ENCODE measurements at places on chromosomes 12 and 14.

DNA sequence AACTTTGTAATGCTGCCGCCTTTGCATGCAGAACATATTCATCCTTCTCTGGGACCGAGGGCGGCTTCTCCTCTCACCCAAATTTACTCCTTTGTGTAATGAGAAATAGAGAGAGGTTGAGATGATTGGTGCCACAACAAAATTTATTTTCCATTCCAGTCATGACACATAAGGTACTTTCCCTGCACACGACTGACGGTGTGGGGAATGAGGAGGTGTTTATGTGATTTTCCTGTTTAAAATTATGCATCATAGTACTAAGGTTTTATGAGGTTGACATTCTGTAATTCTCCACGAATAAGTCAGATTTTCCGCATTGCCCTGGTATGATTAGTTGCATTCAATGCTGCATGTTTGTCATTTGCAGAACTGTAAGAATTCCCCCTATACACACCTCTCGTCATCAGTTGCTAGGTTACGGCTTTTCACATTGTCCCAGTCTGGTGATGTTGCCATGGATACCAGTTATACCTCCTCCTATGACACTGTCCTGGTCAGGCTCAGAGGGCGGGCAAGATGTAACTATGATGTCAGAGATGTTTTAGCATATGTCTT lies 23.1 kb downstream of the BICDL1 start:
- peak; percentile 30 for DNase-seq

DNA sequence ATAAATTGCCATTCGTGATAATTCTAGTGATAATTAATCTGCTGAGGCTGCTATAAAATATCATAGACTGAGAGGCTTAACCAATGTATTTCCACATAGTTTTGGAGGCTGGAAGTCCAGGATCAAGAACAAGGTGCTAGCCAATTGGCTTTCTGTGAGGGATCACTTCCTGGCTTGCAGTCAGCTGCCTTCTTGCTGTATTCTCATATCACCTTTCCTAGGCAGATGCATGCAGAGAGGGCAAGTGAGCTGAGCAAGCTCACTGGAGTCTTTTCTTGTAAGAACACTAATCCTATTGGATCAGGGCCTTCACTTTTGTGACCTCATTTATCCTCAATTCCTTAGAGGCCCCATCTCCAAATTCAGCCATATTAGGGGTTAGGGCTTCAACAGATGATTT lies 640.7 kb downstream of the DIO2 start:
- DNase-seq = no peak

DNA sequence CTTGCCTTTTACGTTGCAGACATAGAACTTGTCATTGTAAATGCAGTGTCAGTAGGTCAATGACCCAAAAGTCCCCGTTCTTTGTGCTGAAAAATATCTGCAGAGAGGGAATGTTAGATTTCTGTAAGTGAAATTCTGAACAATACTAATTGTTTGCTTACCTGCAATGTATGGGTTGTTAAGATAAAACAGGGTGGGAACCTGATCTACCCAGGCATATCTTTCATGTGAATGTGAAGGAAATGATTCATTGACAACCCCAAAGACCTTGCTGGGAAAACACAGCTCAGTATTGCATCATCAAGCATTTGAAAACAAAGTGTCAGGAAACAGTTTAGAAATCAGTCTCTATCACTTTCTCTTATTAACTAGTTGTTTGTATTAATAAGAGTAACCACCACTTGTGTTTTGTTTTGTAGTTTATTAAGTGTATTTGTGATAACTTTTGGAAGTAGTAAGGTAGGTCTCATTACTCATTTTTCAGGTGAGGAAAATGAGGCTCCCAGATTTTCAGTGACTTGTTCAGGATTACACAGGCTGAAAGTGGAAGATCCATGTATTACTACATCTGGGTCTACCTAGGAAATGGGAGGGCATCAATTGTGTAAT lies 57.9 kb upstream of the SLC38A2 start:
- DNase-seq = no peak

DNA sequence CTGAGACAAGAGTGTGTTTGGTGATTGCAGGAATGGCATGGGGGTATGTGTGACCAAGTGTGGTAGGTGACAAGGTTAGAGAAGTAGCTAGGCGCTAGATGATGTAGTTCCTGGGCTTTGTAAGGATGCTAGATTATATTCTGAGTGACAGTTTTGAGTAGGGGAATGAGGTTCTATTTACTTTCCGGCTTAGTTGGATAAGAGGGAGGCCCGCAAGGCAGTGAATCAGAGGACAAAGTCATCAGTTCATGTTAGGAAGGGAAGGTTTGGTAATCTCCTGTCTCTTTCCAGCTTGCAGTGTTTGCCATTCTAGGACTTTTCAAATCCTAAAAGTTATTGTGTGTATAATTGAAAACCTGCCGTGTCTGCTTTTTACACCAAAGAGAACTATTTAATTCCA lies 45.0 kb downstream of the CFAP54 start:
- no peak for DNase-seq

DNA sequence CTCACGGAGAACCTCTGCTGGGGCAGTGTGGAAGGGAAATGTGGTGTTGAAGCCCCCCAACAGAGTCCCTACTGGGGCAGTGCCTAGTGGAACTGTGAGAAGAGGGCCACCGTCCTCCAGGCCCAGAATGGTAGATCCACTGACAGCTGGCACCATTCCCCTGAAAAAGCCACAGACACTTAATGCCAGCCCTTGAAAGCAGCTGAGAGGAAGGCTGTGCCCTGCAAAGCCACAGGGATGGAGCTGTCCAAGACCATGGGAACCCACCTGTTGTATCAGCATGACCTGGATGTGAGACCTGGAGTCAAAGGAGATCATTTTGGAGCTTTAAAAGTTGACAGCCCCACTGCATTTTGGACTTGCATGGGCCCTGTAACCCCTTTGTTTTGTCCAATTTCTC lies 363.5 kb upstream of the PRICKLE1 start:
- no peak for DNase-seq

- DNase-seq = no peak
These were observed 39.0 kb downstream of the SLC25A21 start for GRCh38 chr14:37133284-37133913.

DNA sequence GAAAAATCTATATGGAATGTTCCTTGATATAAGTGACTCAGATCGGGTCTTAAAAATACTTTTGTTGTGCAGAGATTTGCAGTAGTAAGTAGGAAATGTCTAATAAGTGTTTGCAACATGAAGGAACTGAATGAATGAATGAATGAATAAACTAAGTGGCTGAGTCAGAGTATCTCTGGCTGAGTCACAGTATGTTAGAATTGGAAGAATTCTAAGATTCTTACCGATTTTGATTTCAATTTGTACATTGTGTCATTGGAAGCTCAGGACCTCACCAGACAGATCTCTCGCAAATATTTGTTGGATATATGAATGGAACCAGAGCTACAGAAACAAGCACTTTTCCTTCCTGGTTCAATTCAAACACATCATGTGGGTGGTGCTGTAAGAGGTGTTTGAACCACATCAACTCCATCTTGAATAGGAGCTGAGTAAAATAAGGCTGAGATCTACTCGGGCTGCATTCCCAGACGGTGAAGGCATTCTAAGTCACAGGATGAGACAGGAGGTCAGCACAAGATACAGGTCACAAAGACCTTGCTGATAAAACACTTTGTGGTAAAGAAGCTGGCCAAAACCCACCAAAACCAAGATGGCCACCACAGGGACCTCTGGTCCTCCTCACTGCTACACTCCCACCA lies 123.9 kb upstream of the FOXN3 start:
- DNase-seq = no peak

- no peak for DNase-seq
These were observed 47.6 kb upstream of the RBM19 start for GRCh38 chr12:114013575-114014345.

DNA sequence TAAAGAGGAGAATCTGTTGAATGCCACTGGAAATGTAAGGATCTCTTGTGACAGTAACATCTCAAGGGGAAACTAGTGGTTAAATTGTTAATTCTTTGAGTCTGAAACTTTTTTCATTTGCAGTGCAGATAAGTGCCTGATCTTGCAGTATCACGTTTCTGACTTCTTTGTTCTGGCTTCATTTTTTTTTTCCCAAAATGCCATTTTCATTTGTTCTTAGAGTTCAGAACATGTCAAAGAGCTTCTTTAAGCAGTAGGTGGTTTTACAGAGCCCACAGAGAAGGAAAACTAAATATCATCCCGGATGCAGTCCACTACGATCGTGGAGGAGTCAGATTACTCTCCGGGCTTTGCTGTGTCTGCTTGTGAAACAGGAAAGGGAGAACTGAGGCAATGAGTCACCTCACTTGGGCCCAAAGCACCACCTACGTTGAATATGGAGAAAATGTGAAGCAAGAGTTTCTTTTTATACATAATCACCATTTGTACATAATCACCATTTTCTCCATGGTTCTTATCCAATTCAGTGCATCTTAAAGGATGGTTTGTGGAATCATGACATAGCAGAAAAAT lies 43.9 kb downstream of the HMGA2 start:
- no peak for DNase-seq

GRCh38 chr12:52552055-52552454 lies 890 bp downstream of the KRT71 start:
- DNase-seq = no peak

GRCh38 chr14:44403193-44403592 lies 103.9 kb downstream of the FSCB start:
- DNase-seq = no peak

DNA sequence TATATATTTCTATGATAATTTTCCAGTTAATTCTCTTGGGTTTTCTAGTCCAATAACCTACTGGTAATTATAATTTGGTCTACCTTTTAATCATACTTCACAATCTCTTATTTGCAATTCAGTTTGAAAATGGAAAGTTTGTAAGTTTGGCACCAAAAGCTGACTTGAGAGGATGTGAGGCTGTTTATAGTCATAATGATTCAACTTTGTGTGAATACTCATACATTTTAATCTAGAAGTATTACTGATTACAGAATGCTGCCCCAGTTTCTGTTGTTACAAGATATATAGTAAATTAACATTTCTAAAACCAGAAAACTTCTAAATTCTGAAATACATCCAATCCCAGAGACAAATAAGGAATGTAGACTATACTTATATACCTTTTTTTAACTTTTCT lies 158.2 kb downstream of the SLC38A4 start:
- DNase-seq = no peak

GRCh38 chr14:68938271-68939150 lies 40.6 kb downstream of the ACTN1 start:
- no peak for DNase-seq

GRCh38 chr12:7991535-7991934 lies 41.0 kb upstream of the FOXJ2 start:
- DNase-seq = no peak

DNA sequence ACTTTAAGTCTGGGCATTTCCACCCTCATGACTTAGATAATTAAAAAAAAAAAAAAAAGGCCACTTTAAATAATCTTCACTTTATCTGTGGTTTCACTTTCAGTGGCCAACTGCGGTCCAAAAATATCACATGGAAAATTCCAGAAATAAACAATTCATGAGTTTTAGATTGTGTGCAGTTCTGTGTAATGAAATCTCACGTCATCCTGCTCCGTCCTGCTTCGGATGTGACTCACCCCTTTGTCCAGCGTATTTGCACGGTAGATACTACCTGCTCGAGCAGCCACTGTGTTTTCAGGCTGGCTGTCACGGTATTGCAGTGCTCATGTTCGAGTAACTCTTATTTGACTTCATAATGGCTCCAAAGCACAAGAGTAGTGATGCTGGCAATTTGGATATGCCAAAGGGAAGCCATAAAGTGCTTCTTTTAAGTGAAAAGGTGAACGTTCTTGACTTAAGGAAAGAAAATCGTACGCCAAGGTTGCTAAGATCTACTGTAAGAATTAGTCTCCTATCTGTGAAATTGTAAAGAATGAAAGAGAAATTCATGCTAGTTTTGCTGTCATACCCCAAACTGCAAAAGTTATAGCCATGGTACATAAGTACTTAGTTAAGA lies 2.4 kb downstream of the E2F7 start:
- DNase-seq = no peak

DNA sequence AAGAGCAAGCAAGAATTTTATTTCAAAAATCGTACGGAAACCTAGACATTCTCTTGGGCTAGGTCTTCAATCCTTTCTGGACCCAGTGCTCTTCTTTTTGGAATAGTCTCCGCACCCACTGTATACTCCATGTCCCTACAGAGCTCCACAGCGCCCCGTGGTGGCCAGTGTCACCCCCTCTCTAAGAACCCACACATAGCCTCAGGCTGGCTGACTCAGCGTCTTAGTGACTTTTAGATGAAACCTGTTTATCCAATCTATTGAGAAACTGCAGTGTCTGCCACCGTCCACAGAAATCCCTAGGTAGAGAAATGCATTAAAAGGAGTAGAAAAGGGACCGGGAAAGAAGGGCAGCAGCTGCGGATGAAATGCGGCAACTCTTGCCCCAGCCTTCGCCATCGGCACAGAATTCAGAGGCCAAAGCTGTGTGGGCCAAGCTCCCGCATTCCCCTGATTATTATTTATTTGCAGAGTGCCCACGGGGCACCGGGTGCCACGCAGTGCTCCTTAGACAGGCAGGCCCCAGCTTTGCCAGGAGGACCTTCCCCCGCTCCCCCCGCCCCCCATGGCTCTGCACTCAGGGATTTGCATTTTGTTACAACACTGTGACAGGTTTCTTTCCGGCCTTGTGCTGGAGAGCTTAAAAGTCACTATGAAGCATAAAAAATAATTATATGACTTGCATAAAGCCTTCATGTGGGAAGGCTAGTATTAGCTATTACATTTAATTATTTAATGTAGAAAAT lies 170.1 kb upstream of the FKBP4 start:
- no peak for DNase-seq

- DNase-seq = no peak
These were observed 2.3 kb downstream of the RFX4 start for GRCh38 chr12:106585105-106585520.

DNA sequence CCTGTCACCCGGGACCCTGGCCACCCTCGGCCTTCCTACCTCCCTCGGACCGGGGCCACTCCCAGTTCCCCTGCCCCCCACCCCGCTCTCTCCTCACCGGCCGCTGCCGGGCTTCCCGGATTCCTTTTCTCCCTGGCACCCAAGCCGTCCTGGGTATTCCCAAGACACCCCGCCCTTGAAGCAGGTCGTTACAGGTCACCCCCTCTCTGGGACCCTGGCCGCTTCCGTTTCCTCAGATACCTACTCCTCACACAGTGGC lies 493 bp downstream of the NUMB start:
- DNase-seq = no peak

DNA sequence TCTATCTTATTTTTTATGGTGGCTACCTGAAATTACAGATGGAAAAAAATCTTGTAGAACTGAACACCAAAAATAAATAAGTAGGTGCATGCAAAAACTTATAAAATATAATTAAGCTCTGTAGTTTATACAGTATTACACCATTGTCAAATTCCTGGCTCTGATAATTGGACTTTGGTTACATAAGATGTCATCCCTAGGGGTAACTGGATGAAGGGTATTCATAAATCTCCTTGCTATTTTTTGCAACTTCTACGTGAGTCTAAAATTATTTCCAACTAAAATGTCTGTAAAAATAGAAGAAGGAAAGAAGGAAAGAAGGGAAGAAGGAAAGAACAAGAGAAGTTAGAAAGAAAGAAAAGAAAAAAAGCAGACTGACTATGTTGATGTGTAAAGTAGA lies 716.6 kb downstream of the BCL11B start:
- DNase-seq = no peak

All from activated effector memory CD4-positive, alpha-beta T cell treated with Interleukin-2 at 50 U/mL for 16 hours (primary cell).